ENCODE measurements at places on chromosomes 13 and 19. TPM values are rescaled to one million over a fixed set of nuclear protein-coding genes. Genes with fewer than 3 reads are reported as not detected.

GRCh38 chr19:28836421-28836820 lies 376.5 kb downstream of the UQCRFS1 start:
- H3K27ac ChIP-seq, result peak overlapping the region; percentile 62
- no peak overlapping the region for H3K4me3 ChIP-seq
- DNase-seq, result peak; percentile 75
- H3K36me3 ChIP-seq, result no peaks in the 10 kb centered on the region

DNA sequence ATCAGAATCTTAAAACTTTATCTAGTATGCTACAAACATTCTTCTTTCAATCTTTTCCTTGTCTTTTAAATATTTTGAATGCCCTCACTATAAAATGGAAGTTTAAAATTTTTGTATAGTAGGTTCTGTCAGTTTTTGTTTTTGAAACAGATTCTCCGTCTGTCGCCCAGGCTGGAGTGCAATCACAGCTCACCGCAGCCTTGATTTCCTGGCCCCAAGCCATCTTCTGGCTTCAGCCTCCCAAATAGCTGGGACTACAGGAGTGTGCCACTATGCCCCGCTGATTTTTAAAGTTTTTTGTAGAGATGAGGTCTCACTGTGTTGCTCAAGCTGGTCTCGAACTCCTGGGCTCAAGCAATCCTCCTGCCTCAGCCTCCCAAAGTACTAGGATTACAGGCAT lies 20.7 kb downstream of the PHF11 start:
- H3K36me3 ChIP-seq, result peaks cover 34% of the 10 kb centered on the region
- H3K4me1 ChIP-seq, result no peaks in the 10 kb centered on the region
- DNase-seq, result no peak
- no peak overlapping the region for H3K4me3 ChIP-seq
- no peaks in the 10 kb centered on the region for H3K27me3 ChIP-seq

- no peaks in the 10 kb centered on the region for H3K4me1 ChIP-seq
- no peaks in the 10 kb centered on the region for H3K36me3 ChIP-seq
- no peak overlapping the region for H3K4me3 ChIP-seq
Observed at GRCh38 chr19:10533646-10534386, 9.9 kb upstream of the ATG4D start.

GRCh38 chr13:24493356-24493755 lies 19.2 kb downstream of the PARP4 start:
- no peaks in the 10 kb centered on the region for H3K27me3 ChIP-seq
- no peak for DNase-seq
- H3K4me3 ChIP-seq, result no peak overlapping the region
- no peak overlapping the region for H3K27ac ChIP-seq

DNA sequence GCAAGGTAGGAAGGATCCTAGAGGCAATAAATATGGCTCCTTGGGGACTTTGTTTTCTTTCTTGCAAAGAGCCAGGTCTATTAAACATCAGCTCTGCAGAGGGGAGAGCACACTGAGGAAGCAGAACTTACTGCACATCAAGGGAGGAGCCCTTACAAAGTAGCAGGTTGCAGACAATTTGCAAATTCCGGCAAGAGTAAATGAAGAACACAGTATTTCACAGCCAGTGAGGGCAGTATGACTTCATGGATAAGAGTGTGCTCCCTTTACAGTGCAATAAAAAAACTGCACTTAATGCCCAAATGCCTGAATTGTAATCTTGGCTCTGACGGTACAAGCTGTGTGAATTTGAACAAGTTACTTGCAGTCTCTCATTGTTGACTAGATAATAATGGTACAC lies 75.5 kb downstream of the STARD13 start:
- DNase-seq, result no peak
- peaks cover 35% of the 10 kb centered on the region for H3K4me1 ChIP-seq
- H3K27me3 ChIP-seq, result no peaks in the 10 kb centered on the region
- no peak overlapping the region for H3K4me3 ChIP-seq

DNA sequence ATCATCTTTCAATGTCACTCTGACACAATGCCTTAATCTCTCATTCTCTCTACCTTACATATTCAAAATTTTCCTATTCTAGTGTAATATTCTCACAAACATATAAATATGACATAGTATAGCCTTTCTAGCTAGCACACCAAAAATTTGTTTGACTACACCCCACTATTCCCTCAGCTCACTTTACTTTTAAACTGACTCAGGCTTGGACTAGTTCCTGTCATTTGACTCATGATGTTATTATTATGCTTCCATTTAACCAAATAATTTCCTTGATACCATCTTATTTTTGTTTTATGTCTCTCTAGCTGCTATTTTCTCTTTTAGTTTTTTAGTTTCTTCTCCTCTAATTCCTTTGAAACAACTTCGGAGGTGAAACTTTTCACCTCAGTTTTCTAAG lies 1745.6 kb upstream of the PCDH20 start:
- no peak overlapping the region for H3K4me3 ChIP-seq
- DNase-seq, result peak; percentile 45
- no peaks in the 10 kb centered on the region for H3K4me1 ChIP-seq

DNA sequence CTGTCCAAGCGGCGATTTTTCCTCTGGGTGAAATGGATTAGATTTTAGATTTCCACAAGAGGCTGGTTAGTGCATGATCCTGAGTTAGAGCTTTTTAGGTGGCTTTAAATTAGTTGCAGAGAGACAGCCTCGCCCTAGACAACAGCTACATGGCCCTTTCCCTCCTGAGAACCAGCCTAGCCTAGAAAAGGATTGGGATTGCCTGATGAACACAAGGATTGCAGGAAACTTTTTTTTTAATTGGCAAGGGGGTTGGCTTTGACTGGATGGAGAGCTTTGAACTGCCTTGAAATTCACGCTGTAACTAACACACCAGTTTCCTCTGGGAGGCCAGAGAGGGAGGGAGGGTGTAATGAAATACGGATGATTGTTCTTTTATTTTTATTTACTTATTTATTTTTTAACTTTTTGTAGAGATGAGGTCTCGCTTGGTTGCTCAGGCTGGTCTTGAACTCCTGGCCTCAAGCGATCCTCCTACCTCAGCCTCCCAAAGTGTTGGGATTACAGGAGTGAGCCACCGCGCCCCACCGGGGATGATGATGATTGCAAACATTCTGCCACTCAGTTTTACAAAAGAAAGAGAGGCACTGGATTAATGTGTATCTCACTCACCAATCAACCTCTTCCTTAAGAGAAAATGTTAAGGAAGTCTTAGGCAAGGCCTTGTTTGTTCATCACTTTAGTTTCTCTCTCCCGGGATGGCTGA lies 1.9 kb downstream of the LDLR start:
- H3K4me1 ChIP-seq, result peaks cover 48% of the 10 kb centered on the region
- H3K27me3 ChIP-seq, result no peaks in the 10 kb centered on the region
- peaks cover 14% of the 10 kb centered on the region for H3K36me3 ChIP-seq
- peak overlapping the region; percentile 96 for H3K4me3 ChIP-seq

DNA sequence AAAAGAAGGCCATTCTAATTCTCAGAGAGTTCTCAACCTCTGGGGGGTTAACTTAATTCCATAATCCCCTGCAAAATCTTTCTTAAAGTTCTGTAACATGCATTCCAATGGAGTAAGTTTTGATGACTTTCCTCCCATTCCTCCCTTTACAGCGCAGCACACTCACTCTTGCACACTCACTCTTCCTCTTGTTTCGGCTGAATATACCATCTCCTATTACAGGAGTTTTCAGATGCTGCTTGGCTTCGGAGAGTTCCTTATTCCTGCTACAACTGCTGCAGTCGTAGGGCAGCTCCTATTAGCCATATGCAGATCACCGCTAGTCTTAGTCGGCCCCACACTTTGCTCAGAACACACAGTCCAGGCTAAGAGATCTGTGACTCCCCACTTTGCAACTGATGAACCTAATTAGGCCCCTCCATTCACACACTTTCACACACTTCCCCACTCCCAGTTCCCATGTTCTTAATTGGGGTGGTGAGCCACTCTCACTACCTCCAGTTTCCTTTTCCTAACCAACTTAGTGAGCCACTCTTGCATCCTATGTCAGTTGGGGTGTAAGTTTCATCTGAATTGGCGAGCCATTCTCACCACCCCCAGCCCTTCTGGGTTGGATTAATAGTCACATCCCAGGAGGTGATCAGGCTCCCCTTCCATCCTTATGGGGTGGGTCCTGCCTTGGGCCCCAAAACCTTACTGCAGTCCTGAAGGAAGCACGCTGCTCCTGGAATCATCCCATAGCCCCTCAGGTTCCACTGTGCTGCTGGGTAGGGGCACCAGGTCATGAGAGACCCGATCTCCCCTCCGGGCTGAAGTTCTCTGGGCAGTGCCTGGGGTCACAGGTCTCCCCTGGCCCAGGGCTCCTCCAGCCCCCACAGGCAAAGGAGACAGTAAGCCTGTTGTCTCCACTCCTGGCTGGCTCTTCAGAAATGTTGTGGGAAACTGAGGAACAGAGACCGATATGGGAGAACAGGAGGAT lies 53.9 kb downstream of the OR10H4 start:
- H3K4me3 ChIP-seq, result no peak overlapping the region
- no peaks in the 10 kb centered on the region for H3K27me3 ChIP-seq
- H3K4me1 ChIP-seq, result peaks cover 14% of the 10 kb centered on the region
- no peaks in the 10 kb centered on the region for H3K36me3 ChIP-seq

PIK3R2 gene
- total RNA-seq, result 25.0 TPM

KMT5C gene
- total RNA-seq, result 16.9 TPM

BRME1 gene
- total RNA-seq, result 2.1 TPM

RAX2 gene
- total RNA-seq, result 0.04 TPM

SPTBN4 gene
- total RNA-seq, result 0.40 TPM
